ENCODE measurements at places on chromosomes 13 and 19.

GRCh38 chr13:30398601-30399072, 23.7 kb upstream of the UBE2L5 start:
- no peak for DNase-seq

DNA sequence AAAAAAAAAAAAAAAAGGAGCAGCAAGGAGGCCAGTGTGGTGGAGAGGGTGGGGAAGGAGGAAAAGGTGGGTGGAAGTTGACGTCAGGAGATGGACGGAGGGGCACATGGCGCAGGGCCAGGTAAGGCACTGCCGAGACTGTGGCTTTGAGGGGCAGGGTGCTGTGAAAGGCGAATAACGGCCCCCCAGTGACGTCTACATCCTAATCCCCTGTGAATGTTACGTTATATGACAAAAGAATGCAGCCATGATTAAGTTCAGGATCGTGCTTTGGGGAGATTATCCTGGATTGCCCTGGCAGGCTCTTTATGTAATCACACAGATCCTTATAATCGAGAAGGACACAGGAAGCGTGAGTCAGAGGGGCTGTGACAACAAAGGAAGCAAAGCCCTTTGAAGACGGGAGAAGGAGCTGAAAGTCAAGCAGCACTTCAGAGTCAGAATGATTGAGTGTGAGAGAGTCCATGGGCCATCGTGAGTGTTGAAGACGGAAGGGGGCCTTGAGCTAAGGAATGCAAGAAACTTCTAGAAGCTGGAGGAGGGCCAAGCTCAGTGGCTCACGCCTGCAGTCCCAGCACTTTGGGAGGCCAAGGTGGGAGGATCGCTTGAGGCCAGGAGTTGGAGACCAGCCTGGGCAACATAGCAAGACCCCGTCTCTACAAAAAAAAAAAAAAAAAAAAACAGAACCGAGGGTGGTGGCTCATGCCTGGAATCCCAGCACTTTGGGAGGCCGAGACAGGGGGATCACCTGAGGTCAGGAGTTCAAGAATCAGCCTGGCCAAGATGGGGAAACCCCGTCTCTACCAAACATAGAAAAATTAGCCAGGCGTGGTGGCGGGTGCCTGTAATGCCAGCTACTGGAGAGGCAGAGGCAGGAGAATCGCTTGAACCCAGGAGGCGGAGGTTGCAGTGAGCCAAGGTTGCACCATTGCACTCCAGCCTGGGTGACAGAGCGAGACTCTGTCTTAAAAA, 13.8 kb upstream of the CEACAM16 start:
- DNase-seq = peak; percentile 78

- DNase-seq = peak; percentile 50
Observed at GRCh38 chr19:8017808-8018207, 12.4 kb upstream of the ELAVL1 start.

DNA sequence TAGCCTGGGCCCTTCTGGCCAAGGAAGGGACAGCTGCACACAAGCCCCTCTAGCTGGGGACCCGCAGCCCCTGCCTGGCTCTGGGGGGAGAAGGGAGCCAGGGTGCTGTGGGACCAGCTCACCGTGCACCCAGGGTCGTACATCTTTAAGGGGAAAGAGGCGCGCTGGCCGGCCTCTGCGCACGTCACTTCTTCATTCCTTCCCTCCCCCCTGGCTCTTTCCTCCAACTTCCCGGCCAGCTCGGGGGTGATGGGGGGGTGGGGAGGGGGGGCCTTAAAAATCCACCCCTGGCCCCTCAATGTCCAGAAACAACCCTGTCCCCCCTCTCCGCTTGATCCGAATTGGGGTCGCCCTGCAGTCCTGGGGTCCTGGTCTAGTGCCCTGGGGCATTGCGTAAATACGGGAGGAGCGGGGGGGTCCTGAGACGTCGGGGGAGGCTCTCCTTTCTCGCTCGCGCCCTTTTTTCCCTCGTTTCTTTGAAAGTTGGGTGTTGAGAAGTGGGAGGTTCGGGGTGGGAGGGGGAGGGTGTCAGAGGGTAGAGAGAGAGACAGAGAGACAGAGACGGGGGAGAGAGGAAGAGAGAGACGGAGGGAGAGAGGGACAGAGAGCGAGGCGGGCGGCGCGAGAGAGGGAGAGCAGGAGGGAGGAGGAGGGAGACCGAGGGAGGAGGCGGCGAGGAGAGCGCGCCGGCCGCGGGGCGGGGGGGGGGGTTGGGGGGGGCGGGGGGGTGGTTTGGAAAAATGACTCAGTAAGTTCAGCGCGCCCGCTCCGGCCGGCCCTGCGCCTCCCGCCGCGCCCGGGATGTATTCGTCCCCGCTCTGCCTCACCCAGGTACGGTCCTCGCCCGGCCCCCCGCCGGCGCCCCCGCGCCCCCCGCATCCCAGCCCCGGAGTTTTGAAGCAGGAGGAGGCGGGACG, at the start of gene NFIC:
Gene NFIC, plus strand, starts transcription at position 748 of the 917 bp plus-strand sequence. Its CDS starts 54 bp downstream, at position 802.
- DNase-seq = peak; percentile 77

DNA sequence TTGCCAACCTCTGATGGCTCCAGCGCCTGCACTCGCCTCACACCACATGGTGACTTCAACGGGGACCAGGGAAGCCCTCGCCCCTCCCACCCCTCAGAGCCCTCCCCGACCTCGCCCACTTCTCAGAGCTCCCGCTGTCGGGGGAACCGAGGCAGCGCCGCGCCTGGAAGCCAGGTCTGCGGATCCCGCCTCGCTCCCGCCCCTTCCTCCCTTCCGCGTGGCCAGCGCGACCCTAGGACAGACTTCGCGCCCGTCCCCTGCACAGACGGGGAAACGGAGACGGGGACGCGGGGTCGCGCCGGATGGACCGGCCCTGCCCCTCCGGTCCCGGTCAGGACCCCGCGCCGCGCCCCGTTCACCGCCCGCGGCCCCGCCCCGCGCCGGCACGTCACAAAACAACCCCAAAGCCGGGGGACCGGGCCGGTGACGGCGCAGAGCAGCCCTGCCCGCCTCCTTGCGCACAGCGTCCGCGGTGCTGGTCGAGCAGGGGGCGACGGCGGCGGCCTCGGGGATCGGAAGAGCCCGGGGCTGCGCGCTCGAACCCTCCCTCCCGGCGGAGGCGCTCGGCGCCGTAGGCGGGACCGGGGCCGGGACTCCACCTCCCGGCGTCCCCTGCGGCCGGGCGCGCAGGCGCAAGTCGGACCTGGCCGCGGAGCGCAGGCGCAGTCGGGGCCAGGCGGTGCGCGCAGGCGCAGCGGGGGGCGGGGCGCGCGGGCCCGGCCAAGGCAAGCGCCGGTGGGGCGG, 379 bp upstream of the CDC34 start:
- peak; percentile 94 for DNase-seq

- DNase-seq = no peak
Observed at GRCh38 chr19:28217022-28217421, 995.9 kb downstream of the UQCRFS1 start.

- no peak for DNase-seq
Observed at GRCh38 chr13:29436291-29436690, 159.2 kb downstream of the SLC7A1 start.

- no peak for DNase-seq
Observed at GRCh38 chr13:113856716-113857065, 7.2 kb downstream of the GAS6 start.

Measured in WERI-Rb-1 (cell line).